ENCODE measurements at places on chromosomes 4 and X.

GRCh38 chr4:188262464-188262863 lies 123.2 kb downstream of the TRIML1 start:
- no peak for DNase-seq

DNA sequence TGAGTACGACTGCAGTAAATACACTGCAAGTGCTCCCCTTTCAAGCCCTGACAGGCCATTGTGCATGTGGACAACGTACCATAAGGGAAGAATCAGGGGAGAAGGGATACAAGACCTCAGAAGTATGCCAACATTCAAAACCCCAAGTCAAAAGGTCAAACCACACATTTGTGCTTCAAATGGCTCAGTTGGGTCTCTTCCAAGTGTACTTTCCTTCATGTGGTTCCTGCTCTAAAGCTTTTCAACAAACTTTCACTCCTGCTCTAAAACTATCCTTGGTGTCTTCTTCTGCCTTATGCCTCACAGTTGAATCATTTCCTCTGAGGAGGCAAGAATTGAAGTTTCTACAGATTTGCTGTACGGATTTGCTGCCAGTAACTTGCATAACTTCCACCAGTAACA lies 305.7 kb upstream of the SLIT2 start:
- no peak for DNase-seq

DNA sequence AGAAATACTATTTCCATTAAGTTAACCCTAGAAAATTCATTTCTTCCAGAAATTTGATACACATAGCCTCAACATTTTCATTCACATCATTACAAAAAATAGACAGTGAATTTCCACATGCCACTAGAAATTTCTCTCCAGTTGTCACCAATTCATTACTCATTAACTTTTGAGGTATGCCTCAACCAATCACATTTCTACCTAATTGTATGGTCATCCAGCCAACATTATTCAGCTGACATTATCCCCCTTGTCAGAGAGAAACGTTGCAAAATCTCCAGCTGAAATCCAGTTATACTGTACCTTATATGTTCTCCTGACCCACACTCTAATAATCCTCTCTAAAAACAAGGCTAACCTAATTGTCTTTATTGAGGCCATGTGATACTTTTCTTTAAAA lies 24.8 kb downstream of the FRYL start:
- no peak for DNase-seq

DNA sequence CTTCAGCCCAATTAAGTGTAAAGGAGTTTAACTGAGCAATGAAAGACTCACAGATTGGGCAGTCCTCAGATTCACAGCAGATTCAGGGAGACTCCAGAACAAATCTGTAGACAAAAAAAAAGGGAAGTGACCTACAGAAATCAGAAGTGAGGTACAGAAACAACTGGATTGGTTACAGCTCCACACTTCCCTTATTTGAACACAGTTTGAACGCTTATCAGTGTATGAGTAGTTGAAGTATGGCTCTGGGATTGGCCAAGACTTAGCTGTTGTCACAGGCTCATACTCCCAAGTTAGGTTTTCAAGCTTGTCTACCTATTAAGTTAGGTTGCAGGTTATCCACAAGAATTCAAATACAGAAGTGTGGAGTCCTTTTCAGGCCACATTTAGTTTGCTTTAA lies 112.4 kb upstream of the ELOVL6 start:
- no peak for DNase-seq

DNA sequence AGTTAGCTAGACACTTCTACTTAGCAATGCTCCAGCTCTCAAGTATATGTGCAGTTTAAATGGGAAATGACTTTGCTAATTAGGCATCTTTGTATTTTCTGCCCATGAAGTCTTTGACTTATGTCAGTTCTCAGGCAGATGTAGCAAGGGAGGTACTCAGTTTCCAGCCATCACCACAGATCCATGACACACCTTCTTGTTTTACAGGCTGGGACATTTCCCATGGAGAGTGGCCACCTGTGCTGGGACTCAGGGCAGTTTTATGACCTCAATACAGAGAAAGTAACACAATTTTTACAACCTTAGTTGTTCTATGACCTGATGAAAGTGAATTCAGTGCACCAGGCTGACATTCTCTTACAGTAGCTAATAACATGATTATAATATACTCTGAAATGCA lies 280.7 kb upstream of the GK2 start:
- DNase-seq = no peak

GRCh38 chrX:153609917-153610835 lies 11.2 kb upstream of the CCNQ start:
- peak; percentile 60 for DNase-seq

GRCh38 chrX:70455366-70456202 lies 10.9 kb downstream of the DLG3 start:
- DNase-seq = no peak

- no peak for DNase-seq
Measured at GRCh38 chrX:97529536-97530200, 646.0 kb downstream of the RPA4 start.

GRCh38 chrX:154724993-154725756 lies 25.7 kb downstream of the GAB3 start:
- no peak for DNase-seq

- no peak for DNase-seq
Measured at GRCh38 chr4:10108818-10109783, 7.5 kb downstream of the WDR1 start.

DNA sequence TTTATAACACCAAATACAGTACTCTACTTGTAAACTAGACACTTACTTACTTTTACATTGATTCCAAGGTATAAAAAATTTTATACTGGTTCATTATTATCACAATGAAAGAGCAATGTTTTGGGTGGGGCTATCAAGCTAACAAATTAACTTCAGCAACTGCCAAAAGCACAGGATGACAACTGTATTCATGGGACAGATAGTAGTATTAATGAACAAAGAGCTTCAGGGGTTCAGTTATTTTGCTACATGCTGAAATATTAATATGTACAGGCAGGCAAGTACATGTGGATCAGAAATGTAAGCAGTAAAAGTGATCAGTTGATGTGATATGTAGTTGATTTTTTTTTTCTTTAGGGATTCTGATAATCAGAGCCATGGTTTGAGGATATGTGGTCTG lies 112.9 kb downstream of the NAA11 start:
- no peak for DNase-seq

DNA sequence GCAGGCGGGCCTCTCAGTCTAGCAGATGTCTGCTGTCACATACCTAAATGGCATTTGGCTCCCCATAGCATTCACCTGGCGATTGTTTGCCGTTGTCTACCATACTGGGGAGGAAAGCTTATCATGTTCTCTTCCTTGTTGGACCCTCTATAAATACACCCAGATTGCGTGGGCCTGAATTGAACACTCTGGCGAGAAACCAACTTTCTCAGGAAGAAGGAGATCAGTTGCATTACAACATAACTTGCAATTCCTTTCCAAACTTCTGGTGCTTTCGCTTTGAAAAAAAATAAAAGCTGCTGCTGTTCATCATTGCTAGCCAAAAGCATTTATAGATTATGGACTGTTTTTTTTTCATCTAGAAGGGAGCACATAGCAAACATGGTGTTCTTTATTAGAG lies 230.0 kb upstream of the GPC4 start:
- DNase-seq = no peak

- no peak for DNase-seq
Measured at GRCh38 chr4:128551280-128551679, 258.2 kb upstream of the JADE1 start.

DNA sequence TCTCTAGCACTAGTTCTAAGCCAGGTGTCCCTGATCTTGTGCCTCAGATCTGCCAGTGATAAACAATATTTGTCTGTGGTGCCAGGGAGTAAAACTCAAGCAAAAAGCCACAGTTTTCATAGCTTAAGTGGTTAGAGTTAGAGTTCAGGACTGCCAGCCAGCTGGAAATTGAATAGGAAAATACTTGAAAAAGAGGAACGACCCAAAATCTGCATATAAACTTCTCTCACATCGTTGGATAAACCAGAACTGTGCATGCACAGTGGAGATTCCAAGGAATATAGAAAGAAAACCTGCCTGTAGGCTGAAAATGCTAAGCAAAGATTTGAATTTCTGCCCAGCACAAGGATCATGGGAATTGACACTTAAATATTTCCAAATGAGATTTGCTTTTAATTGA lies 35.0 kb upstream of the GNPDA2 start:
- DNase-seq = no peak

- no peak for DNase-seq
Measured at GRCh38 chr4:31086756-31087330, 366.7 kb downstream of the PCDH7 start.

DNA sequence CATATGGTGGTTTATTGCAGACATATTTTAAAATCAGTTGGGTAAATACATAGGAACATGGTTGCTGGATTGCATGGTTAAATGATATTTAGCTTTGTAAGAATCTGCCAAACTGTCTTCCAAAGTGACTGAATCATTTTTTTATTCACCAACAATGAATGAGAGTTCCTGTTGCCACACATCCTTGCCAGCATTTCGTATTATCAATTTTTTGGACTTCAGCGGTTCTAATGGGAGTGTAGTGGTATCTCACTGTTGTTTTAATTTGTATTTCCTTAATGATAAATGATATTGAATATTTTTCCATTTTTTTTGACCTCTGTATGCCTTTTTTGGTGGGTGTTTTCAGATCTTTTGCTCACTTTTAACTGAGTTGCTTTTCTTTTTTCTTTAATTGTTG lies 1.4 kb upstream of the MTHFD2L start:
- DNase-seq = no peak

DNA sequence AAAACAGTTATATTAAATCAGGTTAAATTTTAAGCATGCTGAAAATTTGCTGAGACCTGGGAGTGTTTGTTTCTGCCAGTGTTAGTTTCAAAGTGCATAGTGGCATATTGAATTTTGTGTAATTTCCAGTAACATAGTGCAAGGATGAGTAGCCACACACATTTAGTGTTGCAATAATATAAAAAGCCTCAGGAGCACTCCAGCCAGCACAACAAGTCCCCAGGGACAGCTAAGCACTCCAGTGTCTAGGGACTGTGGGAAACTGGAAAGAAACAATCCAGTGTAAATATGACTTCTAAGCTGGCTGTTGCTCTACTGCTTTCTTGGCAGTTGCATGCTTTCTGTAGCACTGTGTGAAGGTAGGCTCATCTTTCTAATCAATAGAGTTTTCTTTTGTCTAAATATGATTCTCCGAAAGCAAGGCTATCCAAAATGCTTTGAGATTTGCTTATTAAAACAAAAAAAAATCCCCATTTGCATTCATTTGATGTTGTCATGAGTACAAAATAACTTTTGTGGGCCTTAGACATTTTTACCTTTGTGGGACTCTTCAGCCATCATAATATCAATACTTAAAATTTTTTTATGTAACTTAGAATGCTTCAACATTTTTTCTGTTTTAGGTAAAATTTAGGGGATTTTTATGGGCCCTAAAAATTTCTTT lies 24.2 kb upstream of the CXCL2 start:
- DNase-seq = no peak

DNA sequence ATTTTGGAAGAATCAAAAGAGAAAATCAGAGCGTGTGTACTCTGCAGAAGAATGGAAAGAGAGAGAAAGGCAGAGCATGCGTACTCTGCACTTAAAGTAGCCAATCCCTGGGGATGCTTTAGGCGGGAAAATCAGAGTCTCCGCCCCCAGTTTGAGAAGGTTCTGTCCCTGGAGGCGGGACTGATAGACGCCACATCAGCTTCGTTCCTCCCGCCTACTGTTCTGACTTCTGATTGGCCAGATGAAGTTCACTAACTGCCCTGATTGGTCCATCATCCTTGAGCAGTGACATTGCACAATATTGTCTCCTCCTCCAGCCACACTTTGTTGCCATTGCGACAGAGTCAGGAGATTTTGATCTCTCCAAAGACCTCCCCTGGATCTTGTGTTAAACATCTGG lies 23.8 kb downstream of the SSX1 start:
- peak; percentile 38 for DNase-seq

GRCh38 chrX:42220083-42220482 lies 296.7 kb upstream of the CASK start:
- no peak for DNase-seq

DNA sequence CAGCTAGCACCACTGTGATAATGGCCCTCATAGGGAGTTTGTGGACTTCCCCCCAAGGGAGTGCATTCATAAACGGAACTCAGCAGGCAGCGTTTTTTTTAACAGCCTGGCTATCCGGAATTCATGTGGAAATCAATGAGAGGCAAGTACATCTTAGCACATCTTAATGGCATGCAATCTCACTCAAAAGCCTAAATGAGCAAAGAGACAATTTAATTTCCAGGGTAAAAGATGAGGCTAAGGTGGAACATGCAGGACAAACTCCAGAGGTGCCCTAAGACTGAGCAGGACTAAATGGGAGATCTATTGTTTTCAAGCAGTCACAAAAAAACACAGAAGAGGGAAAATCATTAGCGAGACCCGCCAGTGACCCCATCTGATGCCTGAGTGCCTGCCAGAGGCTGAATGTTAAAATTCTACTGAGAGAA lies 243.5 kb upstream of the KCNIP4 start:
- DNase-seq = no peak

- peak; percentile 1 for DNase-seq
Measured at GRCh38 chrX:12949927-12950656, 24.8 kb upstream of the TMSB4X start.

DNA sequence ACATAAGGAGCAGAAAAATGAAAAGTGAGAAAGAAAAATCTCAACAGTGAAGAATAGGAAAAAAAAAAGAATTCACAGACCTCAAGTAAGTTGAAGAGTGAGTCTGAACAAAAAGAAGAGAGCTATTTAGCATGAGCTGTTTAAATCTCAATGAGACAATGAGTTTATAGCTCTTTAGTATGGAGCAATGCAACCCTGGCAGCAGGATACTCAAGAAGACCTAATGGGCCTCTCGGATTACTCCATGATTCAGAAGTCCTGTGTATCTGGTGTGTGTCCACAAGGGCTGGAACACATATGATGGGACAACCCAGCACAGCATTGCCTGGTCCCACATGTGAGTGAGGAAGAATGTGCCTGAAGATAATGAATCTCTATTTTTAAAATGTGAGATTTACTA lies 563.1 kb upstream of the INTU start:
- DNase-seq = no peak

DNA sequence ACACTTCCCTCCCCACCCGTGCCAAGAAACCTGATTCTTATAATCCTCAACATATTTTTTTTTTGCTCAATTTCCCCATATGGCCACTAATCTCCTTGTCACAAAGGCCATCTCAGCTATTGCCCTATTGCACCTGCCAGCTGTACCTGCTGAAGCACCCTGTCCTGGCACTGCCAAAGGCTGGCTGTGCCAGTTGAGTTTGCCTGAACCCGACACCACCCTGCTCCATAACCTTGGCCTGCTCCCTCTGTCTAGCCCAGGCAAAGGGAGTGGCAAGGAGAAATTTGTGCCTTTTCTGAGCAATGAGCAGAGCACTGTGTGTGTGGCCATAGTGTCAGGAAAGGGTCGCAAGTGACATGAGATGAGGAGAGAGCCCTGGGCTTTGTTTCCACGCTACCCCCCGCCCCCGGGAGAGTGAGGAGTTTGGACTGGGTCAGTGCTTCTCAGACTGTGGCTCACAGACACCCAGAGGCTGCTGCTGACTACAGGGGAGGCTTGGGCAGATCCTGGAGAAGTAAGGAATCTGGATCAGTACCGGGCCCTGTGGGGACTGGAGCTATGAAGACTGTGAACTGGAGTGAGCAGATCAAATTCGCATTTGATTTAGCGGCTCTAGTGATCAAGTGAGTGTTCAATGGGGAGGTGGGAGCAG lies 42.2 kb upstream of the HMGB3 start:
- DNase-seq = no peak

GRCh38 chr4:184950117-184950830 lies 68.0 kb upstream of the HELT start:
- DNase-seq = no peak

All from NCI-H774 (cell line).